ENCODE measurements at places on chromosomes 3 and 15.

- DNase-seq = no peak
Measured at GRCh38 chr3:118186051-118186450, 848.6 kb downstream of the IGSF11 start.

DNA sequence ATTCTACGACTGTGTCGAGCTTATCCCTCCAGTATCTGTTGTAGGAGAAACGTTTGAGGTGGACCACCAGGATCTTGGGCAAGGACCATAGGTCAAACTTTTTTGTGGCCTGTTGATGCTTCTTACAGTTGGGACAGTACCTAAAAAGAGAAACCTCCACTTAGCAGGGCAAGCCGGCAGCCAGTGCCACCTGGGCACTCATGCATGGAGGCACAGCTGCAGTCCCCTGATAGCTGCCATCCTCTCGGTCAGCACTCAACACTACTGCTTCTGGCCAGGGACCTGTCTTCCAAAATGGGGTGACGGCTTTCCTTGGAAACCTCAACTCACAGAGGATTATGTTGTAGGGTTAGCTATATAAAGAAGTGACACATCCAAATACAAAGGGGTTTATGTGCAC is 7.0 kb upstream of the C3orf62 start:
- no peak for DNase-seq

- no peak for DNase-seq
Measured at GRCh38 chr15:38053776-38054175, 119.3 kb downstream of the TMCO5A start.

- DNase-seq = no peak
Measured at GRCh38 chr15:63296195-63296594, 18.8 kb downstream of the APH1B start.

DNA sequence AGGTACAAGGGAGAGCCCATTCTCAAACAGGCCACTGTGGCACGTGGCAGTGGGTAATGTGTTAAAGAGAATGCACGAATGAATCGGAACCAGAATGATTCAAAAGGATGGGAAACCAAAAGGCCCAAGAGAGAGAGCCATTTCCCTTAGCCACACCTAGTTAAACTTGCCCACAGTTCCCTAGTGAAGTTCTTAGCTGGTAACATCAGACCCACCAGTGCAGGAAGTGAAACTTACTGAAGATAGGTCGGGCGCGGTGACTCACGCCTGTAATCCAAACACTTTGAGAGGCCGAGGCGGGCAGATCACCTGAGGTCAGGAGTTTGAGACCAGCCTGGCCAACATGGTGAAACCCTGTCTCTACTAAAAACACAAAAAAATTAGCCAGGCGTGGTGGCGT is 97.1 kb downstream of the MEX3B start:
- DNase-seq = no peak
